ENCODE measurements at places on chromosomes 1 and 21. TPM values are rescaled to one million over a fixed set of nuclear protein-coding genes. Genes with fewer than 3 reads are reported as not detected.

GRCh38 chr1:198776602-198777029 is 137.8 kb downstream of the PTPRC start:
- peak; percentile 98 for DNase-seq

DNA sequence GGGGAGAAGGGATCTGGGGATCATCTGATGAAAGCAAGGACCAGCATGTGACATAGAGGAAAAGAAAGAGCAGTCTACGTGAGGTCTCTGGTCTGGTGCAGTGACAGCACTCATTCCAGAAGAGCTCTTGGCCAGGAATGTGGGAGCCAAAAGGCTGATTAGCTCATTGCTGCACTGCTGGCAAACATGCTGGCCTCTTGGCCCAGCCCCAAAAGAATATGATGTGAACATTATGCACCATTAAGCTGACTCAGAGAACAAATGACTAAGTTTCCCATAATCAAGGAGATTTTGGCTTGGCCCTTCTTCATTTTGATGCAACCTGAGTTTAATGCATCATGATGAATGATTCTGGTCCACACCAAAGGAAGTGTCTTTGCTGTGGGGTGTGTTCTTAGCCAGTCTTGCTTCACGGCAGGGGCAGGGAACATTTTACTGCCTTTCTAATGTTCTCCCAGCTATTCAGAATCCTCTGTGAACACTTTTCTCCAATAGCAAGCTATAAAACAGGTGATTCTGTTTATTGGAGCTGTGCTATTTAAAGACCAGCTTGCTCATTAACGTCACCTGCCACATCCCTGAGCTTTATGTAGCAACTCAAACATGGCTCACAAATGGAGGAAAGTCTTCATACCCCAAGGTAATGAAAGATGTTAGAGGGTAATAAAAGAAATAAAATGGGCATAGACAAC is 55.1 kb downstream of the PCBP3 start:
- peak; percentile 64 for DNase-seq

DNA sequence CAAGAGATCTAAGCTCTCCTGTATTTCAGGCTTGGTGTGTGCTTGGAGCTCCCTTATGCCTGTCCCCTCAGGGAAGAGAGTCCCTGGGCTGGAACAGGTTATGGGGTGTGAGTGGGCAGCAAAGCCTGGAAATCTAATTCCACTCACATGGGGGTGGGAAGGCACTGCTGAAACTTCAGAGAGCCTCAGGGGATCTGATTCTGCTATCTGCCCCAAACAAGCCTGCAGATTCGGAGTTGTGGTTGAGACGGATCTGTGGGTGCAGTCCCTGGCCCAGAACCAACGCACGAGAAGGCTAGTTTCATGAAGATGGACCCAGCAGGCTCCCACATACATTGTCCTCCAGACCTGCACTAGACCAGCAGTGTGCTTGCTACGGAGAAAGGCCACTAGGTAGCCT is 2.9 kb downstream of the BLACAT1 start:
- no peak for DNase-seq

DNA sequence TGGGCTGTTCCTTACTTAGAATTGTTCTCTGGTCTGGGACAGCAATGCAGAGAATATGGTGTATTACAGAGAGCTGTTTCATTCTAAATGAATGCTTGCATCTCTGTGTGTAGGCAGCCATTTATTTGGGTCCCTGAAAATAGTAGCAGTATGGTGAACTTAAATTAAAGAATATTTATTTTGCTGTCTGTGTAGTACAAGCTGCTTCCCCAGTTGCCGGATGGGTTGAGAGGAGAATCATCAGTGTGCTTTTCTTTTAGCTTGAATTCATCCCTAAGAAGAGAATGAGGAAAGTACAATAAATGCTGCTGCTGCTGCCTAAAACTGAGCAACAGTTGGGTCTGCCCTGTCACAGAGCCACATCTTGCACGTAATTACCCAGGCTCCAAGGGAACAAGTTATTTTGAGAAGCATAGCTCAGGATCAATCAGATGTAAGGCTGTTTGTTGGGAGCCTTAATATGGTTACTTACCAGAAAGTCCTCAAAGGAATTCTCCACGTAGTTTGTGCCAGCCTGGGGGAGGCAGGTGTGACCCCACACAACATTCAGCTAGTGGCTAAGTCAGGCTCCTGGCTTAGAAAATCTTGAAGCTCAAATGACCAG is 16.6 kb downstream of the ACTN2 start:
- no peak for DNase-seq

DNA sequence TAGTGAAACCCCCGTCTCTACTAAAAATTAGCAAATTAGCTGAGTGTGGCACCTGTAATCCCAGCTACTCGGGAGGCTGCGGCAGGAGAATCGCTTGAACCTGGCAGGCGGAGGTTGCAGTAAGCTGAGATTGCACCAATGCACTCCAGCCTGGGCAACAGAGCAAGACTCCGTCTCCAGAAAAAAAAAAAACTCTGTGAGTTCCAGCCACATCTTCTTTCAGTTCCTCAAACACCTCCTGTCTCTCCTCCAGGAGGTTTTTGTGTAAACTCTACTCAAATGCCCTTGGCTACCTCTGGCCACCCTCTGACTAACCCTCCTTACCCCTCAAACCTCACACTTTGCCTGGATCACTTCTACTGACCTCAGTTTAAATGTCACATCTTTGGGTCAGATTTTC is 38.1 kb downstream of the RCSD1 start:
- DNase-seq, result no peak

- no peak for DNase-seq
Measured at GRCh38 chr1:59266927-59267293, 30.0 kb upstream of the FGGY start.

GRCh38 chr1:241012708-241013340 is 344.2 kb downstream of the RGS7 start:
- no peak for DNase-seq

- DNase-seq, result no peak
Measured at GRCh38 chr1:169325117-169325516, 42.5 kb downstream of the NME7 start.

- peak; percentile 92 for DNase-seq
Measured at GRCh38 chr1:246782120-246782900, 58.1 kb downstream of the SCCPDH start.

- peak; percentile 64 for DNase-seq
Measured at GRCh38 chr1:2534687-2535441, 4.8 kb upstream of the HES5 start.

DNA sequence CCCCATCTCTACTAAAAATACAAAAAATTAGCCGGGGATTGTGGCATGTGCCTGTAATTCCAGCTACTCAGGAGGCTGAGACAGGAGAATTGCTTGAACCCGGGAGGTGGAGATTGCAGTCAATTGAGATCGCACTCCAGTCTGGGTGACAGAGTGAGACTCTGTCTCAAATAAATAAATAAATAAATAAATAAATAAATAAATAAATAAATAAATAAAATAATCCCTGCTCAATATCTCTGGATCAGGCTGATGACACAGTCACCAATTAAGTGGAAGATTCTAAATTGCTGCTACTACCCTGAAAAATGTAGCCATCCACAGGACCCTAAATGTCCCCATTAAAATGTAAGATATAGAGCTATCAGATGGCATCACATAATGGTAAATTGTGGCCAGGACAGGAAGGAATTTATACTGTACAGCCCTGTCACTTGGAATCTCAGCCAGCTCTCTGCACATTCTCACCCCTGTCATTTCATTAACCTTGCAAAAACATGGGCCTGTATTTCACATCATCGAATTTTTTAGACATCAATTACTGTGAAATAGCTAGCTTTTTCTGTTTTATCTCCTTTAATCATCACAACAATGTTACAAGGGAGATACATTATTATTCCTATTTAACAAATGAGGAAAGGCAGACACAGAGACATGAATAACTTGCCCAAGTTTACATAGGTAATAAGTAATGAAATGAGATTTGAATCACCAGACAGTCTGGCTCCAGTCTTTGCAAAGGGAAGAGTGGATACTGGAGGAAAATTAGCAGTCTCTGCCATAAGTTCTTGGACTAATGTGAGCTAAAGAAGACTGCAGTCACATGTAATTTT is 56.7 kb upstream of the NTPCR start:
- DNase-seq, result no peak

DNA sequence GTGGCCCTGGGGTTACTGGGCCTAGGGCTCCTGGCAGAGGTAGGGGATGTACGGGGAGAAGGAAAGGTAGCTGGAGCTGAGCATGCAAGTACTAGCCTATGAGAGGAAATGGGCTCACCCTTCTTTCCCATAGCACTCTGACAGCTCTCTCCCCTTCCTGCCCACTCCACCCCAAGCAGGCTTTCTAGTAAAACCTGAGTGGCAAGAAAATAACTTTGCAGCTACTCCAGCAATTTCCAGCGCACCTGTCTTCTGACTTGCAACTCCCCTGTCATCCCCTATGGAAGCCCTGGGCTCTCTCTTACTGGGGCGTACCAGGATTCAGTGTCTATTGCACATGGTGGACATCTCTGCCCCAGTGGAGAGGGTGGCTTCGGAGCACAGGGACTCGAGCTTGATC is 6.7 kb upstream of the IVL start:
- no peak for DNase-seq

- peak; percentile 87 for DNase-seq
Measured at GRCh38 chr1:113191579-113192076, 118.6 kb downstream of the LRIG2 start.

DNA sequence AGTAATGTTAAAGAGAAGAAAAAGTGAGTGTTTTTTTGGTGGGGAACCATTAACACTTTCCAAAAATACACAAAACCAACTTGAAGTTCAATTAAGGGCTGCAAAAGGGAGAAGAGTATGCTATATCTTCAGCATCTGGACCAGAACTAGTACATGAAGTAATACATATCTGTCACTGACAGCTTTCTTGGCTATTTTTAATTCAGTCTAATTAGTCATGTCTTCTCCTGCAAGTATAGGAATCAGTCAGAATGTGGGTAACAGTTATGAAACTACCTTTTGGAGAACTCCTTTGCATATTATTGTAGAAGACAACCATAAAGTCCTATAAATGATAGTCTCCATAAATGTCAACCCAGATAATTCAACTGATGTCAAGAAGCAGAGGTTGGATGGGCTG is 901.2 kb downstream of the TTLL7 start:
- no peak for DNase-seq

GRCh38 chr1:202639500-202639899 is 70.8 kb downstream of the SYT2 start:
- DNase-seq, result peak; percentile 78

DNA sequence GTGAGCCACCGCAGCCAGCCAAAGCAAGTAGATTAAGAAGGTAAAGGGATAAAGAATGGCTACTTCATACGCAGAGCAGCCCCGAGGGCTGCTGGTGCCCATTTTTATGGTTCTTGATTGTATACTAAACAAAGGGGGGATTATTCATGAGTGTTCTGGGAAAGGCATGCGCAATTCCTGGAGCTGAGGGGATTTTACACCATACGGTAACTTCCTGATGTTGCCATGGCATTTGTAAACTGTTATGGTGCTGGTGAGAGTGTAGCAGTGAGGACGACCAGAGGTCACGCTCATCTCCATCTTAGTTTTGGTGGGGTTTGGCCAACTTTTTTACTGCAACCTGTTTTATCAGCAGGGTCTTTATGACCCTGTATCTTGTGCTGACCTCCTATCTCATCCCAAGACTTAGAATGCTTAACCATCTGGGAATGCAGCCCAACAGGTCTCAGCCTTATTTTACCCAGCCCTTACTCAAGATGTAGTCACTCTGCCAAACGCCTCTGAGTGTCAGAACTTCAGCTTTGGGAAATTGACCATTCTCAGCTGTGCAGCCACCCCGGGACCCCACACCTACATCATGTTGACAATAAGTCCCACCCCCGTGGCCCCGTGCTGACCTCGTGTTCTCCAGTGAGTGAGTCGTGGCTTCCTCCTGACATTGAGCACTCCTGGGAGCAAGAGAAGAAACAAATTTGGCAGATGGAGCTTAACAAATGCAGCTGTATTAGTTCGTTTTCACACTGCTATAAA is 149.4 kb upstream of the COL6A1 start:
- DNase-seq, result no peak

- no peak for DNase-seq
Measured at GRCh38 chr1:224450561-224451350, 16.2 kb upstream of the WDR26 start.

DNA sequence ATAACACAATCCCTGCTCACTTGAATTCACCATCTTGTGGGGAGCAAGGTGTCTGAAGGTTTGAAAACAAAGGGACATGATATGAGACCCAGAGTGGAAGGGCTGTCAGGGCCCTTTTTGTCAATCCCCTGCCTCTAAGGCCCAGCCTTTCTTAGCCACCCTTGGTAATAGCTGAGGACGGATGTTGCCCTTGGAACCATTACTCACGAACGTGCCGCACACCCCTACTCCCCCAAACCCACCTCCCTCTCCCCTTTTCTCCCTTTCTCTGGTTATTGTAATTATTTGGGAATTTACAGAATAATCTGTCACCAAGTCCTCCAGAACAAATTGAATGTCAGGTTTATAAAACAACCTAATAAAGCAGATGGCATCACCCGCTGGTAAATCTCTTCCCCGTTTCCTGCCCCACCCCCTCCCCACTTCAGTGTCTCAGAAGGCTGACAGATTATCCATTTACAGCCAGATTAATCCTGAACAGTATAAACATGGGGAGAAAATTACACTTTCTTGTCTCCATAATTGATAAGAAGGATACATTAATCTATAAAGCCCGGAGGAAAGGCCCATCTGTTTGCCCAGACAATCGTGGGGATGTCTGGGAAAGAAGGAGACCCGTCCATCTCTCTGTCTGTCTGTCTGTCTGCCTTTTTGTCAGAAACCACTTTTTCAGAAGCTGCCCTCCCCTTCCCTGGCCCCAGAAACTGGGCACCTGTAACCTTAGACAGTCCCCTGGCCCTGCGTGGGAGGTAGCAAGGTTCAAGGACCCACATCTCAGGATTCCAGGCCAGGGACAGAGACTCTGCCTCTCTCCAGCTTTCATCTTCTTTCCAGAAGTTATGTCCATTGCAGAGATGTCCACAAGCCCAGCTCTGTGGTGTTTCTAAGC is 60.6 kb upstream of the CD34 start:
- no peak for DNase-seq

GRCh38 chr1:23825762-23826522 is 713 bp upstream of the HMGCL start:
- DNase-seq, result no peak

Gene DMRTA2
- not detected for total RNA-seq

Gene AQP10
- not detected for total RNA-seq

Gene OR2L2
- total RNA-seq, result not detected

Gene CRYAA
- total RNA-seq, result not detected

Gene KCNK2
- total RNA-seq, result 5.0 TPM

Gene SMCP
- not detected for total RNA-seq

Gene S100A16
- total RNA-seq, result 1,038 TPM

Gene EXOSC10
- 84.8 TPM for total RNA-seq

Gene TLCD4
- 1.5 TPM for total RNA-seq

Gene CRYBG2
- total RNA-seq, result 0.27 TPM

Gene OR14K1
- total RNA-seq, result not detected

Gene CTTNBP2NL
- total RNA-seq, result 8.6 TPM

Gene NEK2
- total RNA-seq, result 50.3 TPM

Gene IFT25
- 58.5 TPM for total RNA-seq

Gene COL11A1
- 0.10 TPM for total RNA-seq

Data from HT1080 (cell line).